ENCODE measurements at places on chromosomes 4 and X. TPM values are rescaled to one million over a fixed set of nuclear protein-coding genes. Genes with fewer than 3 reads are reported as not detected.

- no peak for DNase-seq
These were observed 126.7 kb downstream of the ANAPC4 start for GRCh38 chr4:25503779-25504178.

Gene MAGEE1
- total RNA-seq: 0.68 TPM

DNA sequence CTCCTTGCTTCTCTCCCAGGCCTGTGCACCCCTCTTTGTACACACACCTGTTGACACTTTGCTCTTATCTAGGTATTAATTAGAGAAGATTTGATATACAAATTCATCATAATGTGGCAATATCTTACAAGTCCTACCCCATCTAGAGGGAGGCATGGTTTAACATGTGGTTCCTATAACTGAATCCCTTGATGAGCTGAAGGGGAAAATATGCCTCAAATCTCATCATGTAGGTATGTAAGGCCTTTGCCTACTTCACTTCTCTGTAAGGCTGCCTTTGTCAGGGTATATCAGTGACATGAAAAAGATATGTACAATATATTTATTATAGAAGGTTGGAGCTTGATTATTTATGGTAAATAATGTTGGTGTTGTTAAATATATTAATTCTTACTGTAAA is 31.9 kb downstream of the HTR2C start:
- DNase-seq: no peak

DNA sequence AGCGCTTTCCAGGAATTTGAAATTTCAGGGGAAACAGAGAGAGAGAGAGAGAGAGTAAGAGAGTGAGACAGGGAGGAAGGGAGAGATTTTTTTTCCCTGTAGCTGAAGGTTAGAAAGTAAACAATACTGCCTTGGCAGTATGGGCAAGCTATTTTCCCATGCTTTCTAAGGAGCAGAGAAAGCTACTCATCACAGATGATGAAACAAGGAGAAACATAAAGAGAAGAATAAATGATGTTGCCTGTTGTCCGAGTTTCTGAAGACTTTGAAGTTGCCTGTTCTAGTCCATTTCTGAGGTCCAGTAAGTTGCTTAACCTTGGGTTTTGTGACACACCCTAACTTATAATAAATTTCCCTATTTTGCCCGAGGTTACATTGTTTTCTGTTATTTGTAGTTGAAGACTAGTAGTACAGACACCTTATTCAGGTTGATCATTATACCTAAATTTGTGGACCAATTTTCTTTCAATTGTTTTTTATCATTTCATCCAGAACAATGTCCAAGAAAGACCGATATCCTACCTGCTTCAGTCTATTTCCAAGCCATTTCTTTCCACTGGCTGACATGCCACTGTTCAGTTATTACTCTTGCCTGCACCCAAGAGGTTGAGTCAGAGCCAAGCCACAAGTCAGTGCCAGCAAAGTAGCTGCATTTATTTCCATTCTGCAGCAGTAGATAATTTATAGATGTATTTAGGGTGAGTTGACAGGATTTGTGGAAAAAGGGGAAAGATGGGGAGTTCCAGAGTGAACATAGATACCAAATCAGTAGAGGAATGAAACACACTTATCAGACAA is 49.7 kb upstream of the SLC16A2 start:
- no peak for DNase-seq
